NCI-H1436 treated with DMSO at 0.1 percent for 48 hours (cell line): ENCODE measurements at places on chromosomes 2 and 18.
A peak's percentile ranks its signal among the peaks of the same experiment; 100 is the strongest.

DNA sequence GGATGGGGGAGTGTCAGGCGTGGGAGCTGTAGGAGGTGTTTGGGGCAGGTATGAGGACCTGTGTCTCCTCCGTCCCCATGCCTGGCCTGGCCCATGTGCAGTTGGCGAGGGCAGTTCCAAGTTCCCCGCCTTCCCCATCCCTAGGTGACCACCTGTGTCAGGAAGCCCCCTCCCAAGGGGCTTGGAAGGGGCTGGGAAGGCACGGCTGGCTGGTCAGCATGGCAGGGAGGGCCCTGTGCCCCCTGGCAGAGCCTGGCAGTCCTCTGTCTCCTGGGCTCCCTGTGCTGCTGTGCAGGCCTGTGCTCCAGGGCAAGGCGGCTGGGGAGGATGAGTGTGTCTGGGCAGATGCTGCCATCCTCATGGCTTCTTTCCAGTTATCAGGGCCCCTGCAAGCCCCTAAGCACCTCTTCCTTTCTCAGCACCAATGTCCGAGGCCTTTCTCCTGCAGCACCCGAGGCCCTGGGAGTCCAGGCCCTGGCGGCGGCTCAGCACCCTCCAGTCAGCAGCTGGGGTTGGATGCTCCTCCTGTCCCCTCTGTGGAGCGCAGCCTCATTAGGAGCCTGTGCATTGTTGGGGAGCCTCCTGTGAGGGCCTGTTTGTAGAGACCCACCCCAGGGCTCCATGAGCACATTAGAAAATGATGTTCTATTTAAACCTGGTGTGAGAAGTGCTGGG is 101.7 kb downstream of the FAM210A start:
- no peak for DNase-seq

- no peak for DNase-seq
These were observed 400.7 kb upstream of the TNP1 start for GRCh38 chr2:217260441-217261115.

GRCh38 chr2:48569433-48569832 is 39.5 kb downstream of the STON1 start:
- no peak for DNase-seq

DNA sequence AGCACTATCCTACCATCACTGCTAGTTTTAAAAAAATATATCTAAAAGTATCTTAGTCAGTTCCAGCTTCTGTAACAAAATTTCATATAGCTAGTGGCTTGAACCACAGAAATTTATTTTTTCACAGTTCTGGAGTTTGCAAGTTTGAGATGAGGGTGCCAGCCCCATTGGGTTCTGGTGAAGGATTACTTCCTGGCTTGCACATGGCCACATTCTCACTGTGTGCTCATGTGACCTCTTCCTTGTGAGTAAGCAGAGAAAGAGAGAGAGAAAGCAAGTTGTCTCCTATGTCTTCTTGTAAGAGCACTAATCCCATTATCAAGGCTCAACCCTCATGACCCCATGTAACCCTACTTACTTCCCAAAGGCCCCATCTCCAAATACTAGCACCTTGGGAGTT is 158.9 kb downstream of the DOK6 start:
- DNase-seq: no peak

DNA sequence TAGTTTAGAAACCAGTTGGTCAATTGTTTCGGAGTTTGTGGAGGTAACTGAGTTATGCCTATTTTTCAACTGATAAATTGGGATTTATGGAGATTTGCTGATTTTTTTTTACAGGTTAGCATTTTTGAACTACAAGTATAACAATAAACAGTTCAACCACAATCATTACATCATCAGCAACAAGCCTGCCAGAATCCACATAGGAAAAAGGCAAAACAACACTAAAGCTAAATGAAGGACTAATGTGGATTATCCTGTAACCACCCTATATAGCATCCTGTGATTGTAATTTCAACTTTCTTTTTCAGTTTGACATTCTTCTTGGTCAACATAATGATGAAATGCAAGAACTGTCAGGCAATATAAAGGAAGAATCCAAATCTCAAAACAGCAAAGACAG is 76.5 kb downstream of the CCDC102B start:
- no peak for DNase-seq

GRCh38 chr2:27509326-27509725 is 12.7 kb downstream of the GCKR start:
- no peak for DNase-seq

GRCh38 chr2:234983011-234983726 is 31.4 kb downstream of the SH3BP4 start:
- peak; percentile 35 for DNase-seq

GRCh38 chr2:31415421-31415820 is 879 bp upstream of the XDH start:
- DNase-seq: no peak

DNA sequence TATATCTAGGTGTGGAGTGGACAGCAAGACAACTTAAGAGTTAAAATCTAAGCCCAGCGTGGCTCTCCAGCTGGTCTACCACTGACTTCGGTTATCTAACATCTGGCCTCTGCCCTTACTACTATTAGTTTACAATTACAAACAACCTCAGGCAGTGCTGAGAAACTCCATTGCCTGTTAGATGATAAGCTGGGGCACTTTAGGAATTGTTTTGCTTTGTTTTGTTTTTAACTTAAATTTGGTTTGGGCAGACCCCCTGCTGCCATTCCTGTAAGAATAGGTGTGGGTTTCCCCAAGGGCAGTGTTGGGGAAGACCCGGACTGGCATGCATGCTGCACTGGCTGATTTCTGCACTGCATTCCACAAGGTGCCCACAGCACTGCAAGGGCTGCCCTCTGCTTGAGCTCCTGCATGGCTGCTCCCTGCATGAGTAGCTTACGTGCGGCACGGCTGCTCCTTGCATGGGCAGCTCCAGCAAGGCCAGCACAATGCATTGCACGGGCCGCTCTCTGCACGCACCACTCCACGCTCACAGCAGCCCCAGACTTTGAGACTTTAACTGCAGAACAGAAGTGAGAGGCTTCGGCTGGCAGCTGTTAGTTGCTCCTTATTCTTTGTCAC is 74.2 kb upstream of the SERTAD2 start:
- no peak for DNase-seq

DNA sequence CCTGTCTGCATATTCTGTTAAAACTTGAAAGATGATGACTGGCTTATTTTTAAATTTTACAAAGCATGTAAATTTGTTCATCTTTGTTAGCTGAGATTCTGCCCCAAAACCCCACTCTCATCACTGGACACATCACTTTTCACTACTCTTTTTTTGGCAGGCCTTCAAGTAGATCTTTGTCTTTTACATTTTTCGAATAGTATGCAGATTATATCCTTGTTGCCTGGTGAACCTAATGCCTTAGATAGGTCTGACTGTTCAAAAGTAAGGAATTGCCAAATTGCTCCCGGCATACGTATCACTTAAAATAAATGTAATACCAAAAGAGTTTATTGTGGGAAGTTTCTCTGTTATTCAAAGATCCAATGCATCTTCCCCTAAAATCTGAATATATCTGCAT is 303.3 kb downstream of the XIRP2 start:
- no peak for DNase-seq

DNA sequence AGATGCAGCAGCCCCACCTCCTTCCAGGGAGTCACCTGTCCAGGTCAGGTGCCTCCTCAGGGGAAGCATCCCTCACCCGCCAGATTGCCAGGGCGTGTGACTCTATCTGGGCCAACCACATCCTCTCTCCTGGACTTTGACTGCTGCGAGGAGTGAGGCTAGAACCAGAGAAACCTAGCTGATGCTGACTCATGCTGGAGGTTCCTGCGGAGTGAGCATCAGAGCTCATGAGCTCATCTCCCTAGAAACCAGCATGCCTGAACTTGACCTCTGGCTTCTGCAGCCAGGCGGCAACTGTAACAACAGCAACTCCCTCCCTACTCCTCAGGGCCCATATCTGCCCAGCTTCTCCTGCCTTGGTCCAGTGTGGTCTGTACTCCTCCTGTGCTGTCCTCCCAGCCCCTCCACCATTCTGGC is 28.3 kb upstream of the NT5DC4 start:
- peak; percentile 83 for DNase-seq

GRCh38 chr18:45896991-45897390 is 70.1 kb downstream of the EPG5 start:
- no peak for DNase-seq

GRCh38 chr2:69459936-69460335 is 22.7 kb upstream of the NFU1 start:
- DNase-seq: no peak
